ENCODE measurements at places on chromosomes 3 and 15.
A peak's percentile ranks its signal among the peaks of the same experiment; 100 is the strongest.

DNA sequence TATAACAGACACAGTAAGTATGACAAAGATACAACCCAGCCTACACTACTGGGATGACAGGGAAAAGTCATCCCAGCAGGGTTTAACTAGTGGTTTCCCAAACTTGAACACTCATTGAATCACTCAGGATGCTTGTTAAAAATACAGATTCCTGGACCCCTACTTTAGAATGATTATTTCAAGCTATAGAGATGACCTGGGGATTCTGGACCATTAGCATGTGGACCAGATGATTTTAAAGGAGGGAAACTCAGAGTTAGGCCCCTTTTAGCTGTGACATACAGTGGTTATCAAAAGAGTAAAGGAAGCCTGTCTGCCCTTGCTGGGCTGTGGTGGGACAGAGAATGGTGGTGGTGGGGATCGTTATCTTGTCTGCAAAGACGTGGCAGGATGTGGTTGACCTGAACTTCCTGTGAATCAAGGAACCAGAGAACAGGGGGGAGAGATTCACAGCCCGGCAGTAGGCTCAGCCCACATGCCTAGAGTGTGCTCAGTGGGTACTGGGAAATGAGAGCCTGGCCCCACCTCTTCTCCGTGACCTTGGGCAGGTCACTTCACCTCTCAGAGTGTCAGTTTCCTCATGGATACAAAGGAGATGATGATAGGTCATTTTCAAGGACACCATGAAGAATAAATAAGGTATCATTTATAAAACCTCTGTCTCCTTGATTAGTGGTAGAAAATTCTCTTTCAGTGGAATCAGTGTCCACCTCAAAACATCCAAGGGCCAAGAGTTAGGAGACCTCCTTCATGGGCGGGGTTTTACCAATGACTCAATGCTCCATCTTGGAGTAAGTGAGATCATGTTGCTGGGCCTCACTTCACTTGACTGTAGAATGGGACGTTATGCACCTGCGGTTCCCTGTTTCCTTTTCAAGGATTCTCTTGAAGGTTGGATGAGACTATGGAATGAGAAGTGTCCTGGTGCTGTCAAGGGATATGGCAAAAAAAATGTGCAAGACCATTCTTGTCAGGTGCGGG is 306.5 kb downstream of the RPLP1 start:
- no peak for DNase-seq

DNA sequence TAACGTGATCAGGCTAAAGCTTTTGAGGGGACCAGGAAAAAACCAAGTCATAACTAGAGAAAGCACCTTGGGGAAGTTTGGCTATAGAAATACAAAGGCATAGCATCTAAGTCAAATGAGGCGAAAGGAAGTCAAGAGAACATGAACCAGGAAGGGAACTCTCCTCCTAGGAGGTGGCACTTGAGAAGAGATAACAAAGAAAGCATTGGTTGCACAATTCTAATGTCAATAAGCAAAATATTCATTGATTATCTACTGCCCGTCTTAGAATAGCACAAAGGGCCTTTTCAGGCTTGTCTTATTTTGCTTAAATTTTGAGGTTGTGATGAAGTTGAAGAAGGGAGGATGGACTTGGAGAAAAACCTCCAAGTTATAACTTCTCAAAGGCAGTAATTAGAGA is 73.4 kb downstream of the ALCAM start:
- no peak for DNase-seq

DNA sequence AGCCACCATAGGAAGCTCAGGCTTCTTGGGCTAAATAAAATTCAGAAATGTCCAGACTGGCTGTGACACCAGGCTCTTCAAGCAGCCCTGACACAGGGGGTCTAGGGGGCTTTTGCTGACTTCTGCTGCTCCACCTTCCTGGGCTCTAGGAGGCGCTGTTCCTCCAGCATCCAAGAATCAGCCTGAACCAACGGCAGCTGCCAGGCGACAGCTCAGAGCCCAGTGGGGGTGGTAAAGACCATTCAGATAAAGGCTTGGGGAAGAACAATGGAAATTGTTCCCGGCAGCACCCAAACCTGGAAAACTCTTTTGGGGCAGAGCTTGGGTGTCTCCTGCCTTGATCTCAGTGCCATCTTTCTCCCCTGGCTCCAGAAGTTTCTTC is 21.6 kb upstream of the PSTPIP1 start:
- peak; percentile 43 for DNase-seq

DNA sequence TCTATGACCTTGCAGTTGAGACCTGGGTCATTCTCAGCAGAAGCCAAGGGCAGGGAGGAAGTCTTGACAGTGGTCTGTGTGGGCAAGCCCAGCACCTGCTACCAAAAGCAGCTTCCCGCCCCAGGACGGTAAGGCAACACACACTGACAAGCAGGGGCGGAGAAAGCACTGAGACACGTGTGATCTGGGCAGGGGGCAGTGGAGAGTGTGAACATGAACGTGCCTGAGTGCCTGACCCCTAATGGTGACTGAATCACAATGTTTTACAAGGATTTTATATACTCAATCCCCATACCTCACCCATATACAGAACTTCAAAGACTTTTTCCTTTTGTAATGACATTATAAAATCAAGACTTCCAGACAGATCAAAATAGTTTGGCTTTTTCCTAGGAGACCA is 35.2 kb downstream of the ANP32A start:
- DNase-seq: no peak

DNA sequence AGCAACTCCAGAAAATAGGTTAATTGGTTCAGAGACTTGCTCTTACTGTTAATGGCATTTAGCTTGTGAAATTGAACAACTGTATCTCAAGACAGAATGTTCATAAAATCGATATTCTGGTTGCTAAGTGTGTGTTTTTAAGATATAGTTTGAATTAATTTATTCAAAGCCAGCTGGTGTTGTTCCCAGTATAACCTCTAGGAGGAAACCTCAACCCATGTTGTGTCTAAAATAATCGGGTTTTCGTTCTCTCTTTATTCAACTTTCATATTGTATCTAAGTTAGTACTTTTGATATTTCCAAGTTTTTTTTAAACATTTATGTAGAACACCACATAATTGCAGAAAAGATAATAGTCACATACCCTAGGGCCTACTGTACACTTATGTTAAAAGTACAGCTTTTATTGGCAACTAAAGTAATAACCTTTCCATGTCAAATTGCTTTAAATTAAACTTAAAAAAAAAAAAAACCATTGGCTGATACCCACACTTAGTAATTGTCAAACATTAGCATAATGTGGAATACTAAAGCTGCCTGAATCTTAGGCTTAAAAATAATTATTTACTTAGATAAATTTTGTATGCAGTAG is 90.9 kb downstream of the SAMMSON start:
- DNase-seq: peak; percentile 10

GRCh38 chr3:22322861-22323260 is 571.9 kb upstream of the ZNF385D start:
- no peak for DNase-seq
